ENCODE measurements at places on chromosomes 16 and 17.

- DNase-seq = no peak
These were observed 366.2 kb upstream of the TNRC6C start for GRCh38 chr17:77592106-77592865.

DNA sequence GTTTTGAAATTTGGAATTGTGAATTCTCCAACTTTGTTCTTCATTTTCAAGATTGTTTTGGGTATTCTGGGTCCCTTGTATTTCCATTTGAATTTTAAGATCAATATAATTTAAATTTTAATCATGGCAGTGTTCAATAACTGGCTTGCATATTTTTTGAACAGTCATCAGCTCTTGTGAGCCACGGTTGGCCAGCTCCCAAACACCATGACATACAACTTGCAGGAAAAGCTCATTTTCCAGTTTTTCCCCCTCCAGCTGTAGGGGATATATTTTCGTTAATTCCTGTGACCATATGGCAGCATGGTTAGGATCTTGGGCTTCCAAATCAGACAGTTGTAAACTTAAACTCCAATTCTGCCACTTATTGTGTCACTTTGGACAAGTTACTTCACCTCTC, 690.1 kb downstream of the WWOX start:
- no peak for DNase-seq

GRCh38 chr17:41339571-41340172, 11.0 kb downstream of the KRT33A start:
- no peak for DNase-seq

- DNase-seq = peak; percentile 40
These were observed 51.2 kb upstream of the CIBAR2 start for GRCh38 chr16:85163278-85164112.

- DNase-seq = no peak
These were observed 495.0 kb upstream of the HSBP1 start for GRCh38 chr16:83312718-83313245.

- no peak for DNase-seq
These were observed 436.4 kb downstream of the KCNJ18 start for GRCh38 chr17:22128723-22129122.

GRCh38 chr16:48816393-48816792, 206.4 kb upstream of the N4BP1 start:
- no peak for DNase-seq

DNA sequence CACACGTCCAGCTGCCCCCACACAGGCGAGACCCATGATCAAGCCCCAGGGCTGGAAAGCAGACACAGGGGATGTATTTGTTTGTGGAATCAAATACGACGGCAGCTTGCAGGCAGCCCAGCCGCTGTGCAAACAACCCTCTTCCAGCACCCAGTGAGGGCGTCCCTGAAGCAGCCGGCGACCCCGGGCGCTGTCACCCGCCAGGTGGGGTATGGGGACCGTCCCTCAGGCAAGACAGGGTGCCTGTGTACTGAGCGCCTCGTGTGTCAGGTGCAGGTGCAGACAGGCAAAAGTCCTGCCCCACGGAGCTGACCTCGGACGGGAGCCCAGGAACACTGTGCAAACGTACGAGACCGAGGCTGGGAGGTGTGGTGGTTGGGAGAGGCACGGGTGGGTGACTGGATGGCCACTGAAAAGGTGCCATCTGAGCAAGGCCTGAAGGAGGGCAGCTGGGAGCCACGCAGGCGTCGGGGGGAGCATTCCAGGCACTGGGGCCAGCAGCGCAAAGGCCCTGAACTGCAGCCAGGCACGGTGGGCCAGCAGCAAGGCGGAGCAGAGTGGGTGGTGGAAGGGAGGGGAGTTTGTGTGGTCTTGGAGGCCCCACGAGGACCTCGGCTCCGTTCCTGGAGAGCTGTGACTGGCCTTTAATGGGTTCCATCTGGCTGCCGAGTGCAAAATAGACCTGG, 48.5 kb downstream of the CBFA2T3 start:
- no peak for DNase-seq

- DNase-seq = no peak
These were observed 1.4 kb downstream of the GIT1 start for GRCh38 chr17:29588017-29588561.

- peak; percentile 57 for DNase-seq
These were observed 148.9 kb downstream of the ITFG1 start for GRCh38 chr16:47311738-47312505.

DNA sequence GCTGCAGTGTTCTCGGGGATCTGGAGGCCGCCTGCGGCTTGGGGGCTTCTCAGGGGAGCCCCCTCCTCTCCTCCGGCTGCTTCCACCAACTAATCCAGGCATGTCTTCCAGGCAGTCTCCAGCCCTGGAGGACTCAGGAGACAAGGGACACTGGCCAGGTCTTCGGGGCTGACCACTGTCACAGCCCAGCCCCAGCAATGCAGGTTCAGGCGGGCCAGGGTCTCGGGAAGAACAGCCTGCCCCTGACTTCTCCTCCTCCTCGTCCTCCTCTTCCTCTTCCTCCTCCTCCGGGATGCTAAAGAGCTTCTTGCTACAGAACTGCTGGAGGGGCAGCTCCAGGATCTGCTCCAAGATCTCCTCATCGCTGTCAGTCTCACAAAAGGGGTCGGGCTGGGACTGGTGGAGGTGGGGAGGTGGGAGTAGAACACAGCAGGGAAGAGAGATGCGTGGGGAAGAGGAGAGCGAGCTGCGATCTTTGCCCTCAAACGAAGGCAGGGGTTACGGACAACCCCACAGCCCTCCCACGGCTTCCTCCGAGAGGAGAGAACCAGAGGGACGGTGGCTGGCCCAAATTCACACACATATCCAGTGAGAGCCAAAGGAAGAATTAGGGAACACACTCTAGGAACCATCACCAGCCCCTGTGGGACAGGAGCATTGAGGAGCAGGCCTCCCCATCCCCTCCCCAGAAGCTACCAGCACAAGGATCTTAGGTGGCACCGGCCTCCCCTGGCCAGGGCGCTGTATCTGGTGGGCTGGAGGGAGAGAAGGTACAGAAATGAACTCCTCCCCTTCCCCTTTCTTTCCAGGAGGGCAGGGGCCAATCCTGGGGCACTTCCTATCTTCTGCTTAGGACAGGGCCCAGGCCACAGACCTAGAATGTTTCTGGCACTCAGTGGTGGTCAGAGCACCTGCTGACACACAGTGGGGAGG, 19.3 kb downstream of the TSPOAP1 start:
- DNase-seq = no peak

- DNase-seq = no peak
These were observed 17.6 kb downstream of the POLR3K start for GRCh38 chr16:35678-36305.

DNA sequence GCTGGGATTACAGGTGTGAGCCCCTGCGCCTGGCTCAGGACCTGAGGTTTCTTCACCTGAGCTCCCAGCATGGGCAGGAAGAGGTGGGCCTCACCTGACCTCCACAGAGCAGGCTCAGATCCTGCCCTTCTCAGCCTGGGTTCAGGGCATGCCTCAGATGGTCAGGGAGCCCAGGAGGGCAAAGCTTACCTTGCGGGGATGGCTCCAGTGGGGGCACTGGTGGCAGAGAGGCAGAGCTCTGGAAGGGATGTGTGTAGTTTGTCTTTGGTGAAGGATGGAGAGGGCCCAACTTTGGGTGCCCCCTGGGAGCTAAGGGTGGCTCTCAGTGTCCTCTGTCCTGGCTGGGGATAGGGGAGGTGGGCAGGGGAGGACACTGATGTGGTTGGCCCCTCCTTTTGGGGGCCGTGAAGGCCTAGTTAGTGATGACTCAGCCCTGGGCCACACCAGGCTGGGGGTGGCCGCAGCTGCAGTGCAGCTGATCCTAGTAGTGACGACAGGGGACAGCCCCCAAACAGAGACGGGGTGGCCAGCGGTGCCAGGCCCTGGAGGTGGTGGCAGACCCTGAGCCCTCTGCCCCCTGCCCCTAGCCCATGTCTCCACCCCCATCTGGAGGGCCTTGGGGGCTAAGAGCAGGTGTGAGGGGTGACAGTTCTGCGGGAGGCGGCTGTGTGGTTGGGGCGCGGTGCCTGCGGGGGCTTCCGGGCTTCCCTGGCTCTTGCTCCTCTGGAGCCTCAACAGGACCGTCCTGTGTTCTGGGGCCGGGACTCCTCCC, 5.8 kb downstream of the NHERF2 start:
- peak; percentile 49 for DNase-seq

GRCh38 chr16:50467943-50468748, 80.0 kb upstream of the NKD1 start:
- DNase-seq = no peak

- DNase-seq = no peak
These were observed 12.3 kb downstream of the PSMD12 start for GRCh38 chr17:67353929-67354574.

DNA sequence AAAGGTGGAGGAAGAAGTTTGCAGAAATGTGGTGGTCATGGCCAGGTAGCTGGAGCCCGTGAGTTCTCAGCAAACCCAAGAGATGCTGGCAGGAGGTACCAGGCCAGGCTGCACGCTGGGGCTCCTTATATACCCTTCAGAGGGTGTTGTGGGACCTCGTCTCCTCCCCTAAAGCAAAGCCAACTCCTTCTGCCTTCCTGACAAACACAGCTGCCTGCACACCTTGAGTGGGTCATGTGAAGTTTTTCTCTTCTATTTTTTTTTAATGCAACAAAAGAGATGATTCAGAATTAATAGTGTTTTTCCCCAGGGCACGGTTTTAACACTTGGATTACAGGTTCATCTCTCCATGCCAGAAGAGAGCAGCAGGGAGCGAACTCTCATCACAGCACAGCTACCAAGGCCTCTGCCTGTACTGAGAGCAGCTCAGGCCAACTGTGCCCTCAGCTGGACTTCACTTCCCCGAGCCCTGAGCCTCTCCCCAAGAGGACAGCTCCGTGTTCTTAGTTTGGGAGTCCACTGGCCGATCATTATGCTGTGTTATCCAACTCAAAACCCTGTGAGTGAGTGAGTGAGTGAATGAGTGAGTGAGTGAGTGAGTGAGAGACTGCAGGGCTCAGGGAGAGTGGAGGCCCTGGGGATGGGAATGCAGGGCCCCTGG, at the start of gene KRT15:
TSS of gene KRT15 (minus strand) at position 102 of the 661 bp plus-strand sequence. CDS start at position 39, 63 bp downstream.
- DNase-seq = peak; percentile 28

DNA sequence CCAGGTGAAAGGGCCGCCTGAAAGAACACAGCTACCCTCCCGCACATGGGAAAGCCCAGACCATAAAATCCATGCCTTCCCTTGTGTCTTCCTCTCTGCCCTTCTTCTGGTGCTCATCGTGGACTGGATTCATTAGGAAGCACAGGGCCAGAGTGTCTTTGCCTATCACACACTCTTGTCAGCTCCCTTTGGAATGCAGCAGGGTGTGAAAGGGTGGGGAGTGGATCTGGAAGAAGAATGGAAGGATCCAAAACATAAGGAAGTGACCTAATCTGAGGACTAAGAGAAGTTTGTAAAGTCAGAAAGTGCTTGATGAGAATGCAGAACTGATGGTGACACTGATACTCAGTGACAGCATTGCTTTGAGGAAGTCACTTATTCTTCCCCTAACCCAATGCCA, 1147.3 kb upstream of the GOT2 start:
- DNase-seq = no peak

GRCh38 chr16:74700116-74700437, 585 bp downstream of the MLKL start:
- DNase-seq = no peak

GRCh38 chr17:31560616-31561235, 169.3 kb downstream of the RAB11FIP4 start:
- DNase-seq = no peak

DNA sequence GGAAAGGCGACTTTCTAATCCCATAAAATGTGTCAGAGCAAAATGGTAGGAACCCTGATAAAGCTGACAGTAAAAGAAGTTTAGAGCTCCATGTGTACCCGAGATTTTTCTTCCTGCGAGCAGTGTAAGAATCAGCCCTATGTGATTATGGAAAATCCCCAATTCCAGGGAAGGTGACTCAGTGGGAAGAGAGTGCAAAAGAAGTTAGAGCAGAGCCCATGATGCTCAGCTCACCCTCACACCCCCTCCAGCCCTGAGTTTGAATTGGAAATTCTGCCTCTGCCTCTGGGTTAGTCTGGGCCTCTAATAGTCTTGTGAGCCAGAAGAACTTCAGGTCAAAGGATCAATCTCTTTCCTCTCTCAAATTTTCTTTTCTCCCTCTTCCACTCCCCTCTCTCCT, 12.5 kb downstream of the C17orf78 start:
- DNase-seq = peak; percentile 88

DNA sequence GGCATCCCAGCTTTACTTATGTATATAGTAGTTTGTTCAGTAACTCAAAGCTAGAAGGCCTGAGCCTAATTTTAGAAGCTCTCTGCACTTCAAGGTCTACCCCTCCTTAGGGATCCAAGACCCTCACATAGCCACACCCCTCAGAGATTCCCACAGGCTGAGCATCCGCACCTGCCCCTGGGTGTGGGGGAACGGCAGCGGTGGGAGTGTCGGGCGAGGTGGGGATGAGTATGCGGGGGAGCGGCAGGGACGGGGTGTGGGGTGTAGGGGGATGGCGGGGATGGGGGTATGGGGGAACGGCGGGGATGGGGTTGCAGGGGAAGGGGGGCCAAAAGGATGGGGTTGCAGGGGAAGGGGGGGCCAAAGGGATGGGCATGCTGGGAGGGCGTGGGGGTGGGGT, 24.9 kb upstream of the BEAN1 start:
- no peak for DNase-seq

DNA sequence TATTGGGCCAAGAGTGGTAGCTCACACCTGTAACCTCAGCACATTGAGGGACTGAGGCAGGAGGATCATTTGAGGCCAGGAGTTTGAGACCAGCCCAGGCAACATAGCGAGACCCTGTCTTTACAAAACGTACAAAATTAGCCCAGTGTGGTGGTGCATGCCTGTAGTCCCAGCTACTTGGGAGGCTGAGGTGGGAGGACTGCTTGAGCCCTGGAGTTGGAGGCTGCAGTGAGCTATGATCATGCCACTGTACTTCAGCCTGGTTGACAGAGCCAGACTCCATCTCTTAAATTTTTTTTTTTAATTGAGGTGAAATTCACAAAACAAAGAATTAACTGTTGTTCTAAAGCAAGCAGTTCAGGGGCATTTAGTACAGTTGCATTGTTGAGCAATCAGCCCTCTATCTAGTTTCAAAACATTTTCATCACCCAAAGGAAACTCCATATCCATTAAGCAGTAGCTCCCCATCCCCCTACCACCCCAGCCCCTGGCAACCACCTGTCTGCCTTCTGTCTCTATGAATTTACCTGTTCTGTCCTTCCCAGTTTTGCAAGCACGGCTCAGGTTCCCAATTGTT, 15.6 kb downstream of the SNX29 start:
- DNase-seq = no peak

- no peak for DNase-seq
These were observed 309.9 kb upstream of the ASIC2 start for GRCh38 chr17:33602981-33603380.
